Suppressor macrophage treated with lipopolysaccharide for 4 hours (primary cell): ENCODE measurements at places on chromosomes 13 and 19.
A peak's percentile ranks its signal among the peaks of the same experiment; 100 is the strongest.

- no peak for DNase-seq
Measured at GRCh38 chr19:18278521-18279265, 2.7 kb downstream of the JUND start.

DNA sequence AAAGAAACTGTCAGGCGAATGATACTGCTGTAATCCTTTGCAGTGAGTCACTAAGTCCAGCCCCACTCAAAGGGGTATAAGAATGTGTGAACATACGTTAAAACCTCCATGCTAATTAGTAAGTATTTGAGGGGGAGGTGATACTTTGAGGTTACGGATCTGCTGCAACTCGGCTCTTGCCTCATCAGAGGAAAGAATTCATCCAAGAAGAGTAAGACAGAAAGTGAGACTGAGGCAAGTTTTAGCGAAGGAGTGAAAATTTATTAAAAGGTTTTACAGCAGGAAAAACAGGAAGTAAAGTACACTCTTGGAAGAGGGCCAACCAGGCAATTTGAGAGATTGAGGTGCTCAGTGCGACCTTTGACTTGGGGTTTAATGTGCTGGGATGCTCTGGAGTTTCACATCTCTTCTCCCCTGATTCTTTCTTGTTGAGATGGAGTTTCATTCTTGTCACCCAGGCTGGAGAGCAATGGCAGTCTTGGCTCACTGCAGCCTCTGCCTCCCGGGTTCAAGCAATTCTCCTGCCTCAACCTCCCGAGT is 9.8 kb downstream of the CLEC4M start:
- DNase-seq: peak; percentile 95

DNA sequence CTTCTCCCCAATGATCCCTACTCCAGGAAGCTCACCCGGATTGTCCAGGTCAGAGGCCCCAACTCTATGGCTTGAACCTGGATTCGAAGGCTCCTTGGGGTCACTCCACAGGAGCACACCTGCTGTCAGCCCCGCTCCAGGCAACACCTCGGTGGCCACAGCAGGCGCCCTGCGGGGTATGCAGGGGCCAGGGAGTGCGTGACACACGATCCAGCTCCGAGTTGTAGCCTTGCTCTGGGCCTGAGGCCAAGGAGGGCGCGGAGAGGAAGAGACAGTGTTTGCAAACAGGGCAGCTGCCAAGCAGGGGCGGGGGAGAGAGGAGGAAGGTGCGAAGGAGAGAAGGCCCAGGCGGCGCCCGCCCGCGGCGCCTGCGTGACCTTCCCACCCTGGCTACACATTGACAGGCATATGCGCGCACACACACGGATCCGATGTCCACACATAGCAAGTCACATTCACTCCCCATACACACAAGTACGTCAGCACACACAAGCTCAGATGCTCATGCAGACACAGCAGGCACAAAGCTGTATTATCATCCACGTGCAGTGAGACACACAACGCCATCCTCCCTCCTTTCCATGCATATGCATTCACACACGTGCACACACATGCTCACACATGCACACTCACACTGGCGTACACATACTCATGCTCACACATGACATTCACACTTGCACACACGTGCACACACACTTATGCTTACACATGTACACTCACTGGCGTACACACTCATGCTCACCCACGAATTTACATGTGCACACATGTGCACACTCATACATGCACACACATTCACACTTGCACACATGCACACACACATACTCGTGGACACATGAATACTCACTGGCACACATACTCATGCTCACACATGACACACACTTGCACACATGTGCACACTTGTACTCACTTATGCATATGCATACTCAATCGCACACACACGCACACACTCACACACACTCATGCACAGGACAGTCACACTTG is 10.4 kb downstream of the SBK2 start:
- DNase-seq: no peak

DNA sequence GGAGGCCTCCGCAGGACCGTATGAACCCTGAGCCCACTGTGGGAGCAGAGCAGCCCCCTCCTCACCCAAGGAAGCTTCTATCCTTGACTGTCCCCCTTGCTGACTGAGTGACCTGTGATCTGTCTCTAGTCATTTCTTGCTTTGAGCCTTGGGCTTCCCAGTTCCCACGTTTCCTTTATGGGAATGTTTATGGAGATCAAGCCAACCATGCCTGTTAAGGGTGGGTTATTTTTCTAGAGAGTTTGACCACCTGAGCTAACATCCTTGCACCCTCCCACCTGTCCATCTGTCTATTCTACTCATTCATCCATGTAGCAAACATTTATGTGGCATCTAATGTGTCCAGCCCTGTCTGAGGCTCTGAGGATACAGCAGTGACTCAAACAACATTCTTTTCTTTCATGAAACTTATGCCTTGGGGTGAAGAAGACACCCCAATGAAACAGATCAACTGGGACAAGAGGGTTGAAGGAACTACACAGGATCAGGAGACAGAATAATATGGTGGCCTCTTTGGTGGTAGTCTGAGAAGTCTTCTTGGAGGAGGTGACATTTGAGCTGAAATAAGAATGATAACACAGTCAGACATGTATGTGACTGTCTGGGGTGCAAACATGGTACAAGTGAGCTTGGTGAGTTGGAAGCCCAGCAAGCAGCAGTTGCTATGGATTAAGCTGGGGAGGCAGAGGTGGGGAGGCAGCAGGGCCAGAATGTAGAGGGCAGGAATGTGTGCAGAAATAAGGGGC is 30.5 kb downstream of the CERS4 start:
- no peak for DNase-seq

GRCh38 chr19:49148784-49149651 is 6.2 kb downstream of the HRC start:
- peak; percentile 86 for DNase-seq

DNA sequence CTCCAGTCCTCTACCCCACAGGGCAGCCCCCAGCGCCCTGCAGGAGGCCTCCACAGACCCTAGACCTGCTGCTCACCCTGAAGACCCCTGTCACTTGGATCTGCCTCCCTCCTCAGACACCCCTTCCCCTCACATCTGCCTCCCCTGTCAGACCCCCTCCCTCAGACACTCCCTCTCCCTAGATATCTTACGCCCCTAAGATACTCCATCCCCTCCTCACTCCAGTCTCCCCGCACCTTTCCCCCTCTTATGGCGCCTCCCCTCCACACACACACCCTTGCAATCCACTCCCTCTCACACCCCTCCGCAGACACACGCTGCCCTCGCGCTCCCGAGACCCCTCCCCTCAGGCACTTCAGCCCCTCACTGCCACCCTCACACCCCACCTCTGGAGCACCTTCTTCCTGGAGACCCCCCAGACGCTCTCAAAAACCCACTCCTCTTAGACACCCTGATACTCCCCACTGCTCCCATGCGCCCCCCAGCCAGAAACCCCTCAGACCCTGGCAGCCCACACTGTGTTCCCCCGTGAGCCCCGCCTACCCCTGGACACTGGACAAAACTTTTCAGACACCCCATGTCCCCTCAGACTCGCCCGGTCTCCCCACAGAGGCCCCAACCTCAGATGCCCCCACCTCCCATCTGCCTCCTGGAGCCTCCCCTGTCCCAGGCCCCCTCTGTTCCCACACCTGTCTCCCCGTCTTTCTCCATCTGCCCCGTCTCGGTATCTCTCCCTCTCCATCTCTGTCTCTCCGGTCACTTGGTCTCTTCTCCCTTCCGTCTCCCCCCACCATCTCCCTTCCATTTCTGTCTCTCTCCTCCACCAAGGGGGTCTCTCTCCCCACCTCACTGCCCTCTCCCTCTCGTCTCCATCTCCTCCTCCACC is 14.5 kb downstream of the ERFL start:
- no peak for DNase-seq

GRCh38 chr13:113746143-113746525 is 12.9 kb upstream of the TMEM255B start:
- no peak for DNase-seq

GRCh38 chr13:100214886-100215285 is 126.0 kb downstream of the PCCA start:
- no peak for DNase-seq

DNA sequence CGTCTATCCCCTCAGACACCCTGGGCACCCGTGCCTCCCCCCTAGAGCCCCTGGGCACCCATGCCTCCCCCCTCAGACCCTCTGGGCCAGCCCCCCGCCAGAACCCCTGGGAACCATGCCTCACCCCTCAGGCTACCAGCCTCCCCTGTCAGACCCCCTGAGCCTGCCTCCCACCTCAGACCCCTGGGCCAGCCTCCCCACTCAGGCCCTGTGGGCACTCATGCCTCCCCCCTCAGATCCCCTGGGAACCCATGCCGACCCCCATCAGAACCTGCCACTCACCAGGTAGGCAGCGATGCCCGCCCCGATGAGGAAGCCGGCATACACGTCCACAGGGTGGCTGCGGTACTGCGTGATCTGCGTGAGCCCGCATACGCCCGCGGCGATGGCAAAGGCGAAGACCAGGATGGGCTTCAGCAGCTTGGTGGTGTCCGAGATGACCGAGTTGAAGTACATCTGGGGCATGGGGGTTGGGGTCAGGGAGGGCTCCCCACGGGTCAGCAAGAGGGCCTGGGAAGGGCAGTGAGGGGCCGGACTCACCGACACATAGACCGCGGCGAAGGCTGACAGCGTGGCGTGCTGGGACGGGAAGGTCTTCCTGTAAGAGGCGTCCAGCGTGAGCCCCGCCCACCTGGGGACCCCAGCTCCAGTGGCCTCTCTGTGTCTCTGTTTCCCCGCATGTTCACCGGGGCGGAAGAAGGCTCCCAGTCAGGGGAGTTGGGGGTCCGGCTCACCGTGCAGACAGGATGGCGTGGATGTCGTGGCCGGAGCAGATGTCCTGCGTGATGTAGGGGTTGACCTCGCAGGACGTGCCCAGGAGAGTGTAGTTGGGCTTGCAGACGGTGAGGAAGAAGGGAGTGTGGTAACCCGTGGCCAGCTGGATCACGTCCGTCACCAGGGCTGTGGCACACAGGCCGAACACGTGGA is 7.3 kb downstream of the PLPPR3 start:
- no peak for DNase-seq

- no peak for DNase-seq
Measured at GRCh38 chr13:26406791-26407190, 150.7 kb upstream of the WASF3 start.

DNA sequence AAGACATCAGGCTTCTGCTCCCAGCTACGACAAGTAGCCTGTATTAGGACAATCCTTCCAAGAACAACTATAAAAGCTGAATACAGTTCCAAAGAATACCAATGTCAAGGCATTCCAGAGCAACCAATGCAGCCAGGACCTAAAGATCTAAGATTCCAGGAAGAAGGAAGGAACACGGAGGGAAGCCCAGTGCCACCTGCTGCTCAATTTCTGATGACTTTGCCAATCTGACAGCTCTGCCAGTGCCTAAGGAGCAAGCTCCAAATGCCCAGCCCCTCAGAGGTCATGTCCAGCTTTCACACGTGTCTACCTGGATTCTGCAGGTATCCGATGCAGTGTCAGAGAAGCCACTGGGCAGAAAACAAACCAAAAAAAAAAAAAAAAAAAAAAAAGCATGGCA is 164.4 kb downstream of the IRS2 start:
- DNase-seq: no peak
